Left lung (tissue), 14 donors: ENCODE measurements at places on chromosomes 11 and 22.
A peak's percentile ranks its signal among the peaks of the same experiment; 100 is the strongest.

GRCh38 chr11:76415073-76415472 is 29.7 kb upstream of the EMSY start:
- no peak for DNase-seq

DNA sequence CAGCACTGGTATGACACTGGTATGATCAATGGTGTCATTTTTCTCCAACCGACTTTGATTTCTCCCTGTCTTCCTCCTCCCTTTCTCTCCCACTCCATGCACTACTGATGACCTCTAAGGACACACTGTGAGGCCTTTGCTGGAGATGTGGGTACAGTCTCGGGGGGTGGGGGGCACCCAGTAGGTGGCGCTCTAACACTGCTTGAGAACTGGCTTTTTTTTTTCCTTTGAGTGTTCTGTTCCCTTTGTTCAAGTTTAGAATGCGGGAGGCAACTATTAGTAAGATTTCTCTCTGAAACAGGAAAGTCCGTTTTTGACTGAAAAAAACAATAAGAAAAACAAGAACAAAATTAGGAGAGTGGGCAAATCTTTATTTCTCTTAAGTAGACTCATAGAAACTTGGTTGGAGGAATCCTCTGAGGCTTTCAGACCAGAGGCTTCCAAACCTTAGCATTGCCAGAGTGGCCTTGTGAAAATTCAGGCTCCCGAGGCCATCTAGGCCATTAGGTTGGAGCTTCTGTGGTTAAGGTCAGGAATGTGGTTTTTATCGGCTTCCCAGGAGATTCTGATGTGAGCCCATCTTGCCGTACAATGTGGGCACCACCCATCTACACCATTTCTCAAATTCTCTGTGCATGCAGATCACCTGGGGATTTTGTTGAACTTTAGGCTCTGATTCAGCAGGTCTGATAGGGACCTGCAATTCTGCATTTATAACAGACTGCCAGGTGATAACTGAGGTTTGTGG is 43.2 kb downstream of the PANX1 start:
- DNase-seq: no peak

DNA sequence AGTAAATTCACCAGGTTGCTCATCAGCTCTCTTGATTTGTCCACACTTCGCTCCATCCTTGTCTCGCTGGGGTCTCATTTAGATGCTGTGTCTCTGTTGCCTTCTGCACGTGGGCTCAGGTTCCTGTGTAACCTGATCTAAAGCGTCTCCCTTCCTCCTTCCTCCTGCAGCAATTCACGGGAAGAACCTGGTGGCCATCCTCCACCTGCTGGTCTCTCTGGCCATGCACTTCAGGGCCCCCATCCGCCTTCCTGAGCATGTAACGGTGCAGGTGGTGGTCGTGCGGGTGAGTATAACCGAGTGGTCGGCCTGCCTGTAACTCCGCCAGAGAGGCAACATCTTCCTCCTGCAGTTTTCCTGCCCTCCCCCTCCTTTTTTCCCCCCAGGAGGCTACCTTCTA is 48.0 kb upstream of the PARVG start:
- no peak for DNase-seq

DNA sequence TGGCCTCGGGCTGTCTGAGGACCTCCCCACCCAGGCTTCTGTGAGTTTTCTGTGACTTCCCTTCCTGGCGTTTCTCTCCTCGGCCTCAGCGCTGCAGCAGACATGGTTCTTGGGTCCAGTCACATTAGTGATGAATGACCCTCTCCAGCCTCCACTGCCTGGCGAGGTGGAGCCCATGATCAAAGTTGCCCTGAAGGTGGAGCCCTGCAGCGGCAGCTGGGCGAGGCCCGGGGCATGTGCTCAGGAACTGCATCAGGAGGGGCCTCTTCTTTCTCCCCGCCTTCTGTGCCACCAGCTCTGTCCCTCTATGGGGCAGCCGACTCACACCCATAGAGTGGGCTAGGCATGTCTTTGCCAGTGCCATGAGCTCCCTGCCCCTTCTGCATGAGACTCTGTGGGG is 1079.7 kb downstream of the TBC1D22A start:
- peak; percentile 75 for DNase-seq

- no peak for DNase-seq
These were observed 6.6 kb upstream of the POU2F3 start for GRCh38 chr11:120233207-120233803.

- no peak for DNase-seq
These were observed 1.8 kb downstream of the SIK3 start for GRCh38 chr11:117096201-117096991.

DNA sequence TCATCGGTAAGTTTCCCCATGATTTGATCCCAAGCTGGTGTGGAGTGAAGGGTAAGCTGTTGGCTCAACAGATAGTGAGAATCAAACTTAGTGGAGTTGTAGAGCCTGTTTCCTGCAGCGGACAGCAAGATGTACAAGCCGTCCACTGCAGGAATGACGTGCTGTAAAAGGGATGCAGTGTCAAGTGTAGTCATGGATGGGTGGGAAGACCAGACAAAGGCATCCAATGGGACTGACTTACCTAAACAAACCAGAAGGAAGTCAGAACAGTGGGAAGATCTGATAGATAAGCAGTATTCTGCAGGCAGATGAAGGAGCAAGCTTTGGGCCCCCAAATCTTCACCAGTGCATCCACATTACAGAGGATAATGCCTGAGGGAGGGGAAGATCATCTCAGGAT is 8.8 kb downstream of the ZBTB16 start:
- no peak for DNase-seq

- DNase-seq: no peak
These were observed 653.4 kb upstream of the LRRC4C start for GRCh38 chr11:42112866-42113265.
